ENCODE measurements at places on chromosomes 2 and 18.
A peak's percentile ranks its signal among the peaks of the same experiment; 100 is the strongest.

GRCh38 chr18:37525262-37525585 lies 40.4 kb downstream of the CELF4 start:
- DNase-seq = no peak

GRCh38 chr2:236051806-236052205 lies 116.4 kb downstream of the GBX2 start:
- no peak for DNase-seq

DNA sequence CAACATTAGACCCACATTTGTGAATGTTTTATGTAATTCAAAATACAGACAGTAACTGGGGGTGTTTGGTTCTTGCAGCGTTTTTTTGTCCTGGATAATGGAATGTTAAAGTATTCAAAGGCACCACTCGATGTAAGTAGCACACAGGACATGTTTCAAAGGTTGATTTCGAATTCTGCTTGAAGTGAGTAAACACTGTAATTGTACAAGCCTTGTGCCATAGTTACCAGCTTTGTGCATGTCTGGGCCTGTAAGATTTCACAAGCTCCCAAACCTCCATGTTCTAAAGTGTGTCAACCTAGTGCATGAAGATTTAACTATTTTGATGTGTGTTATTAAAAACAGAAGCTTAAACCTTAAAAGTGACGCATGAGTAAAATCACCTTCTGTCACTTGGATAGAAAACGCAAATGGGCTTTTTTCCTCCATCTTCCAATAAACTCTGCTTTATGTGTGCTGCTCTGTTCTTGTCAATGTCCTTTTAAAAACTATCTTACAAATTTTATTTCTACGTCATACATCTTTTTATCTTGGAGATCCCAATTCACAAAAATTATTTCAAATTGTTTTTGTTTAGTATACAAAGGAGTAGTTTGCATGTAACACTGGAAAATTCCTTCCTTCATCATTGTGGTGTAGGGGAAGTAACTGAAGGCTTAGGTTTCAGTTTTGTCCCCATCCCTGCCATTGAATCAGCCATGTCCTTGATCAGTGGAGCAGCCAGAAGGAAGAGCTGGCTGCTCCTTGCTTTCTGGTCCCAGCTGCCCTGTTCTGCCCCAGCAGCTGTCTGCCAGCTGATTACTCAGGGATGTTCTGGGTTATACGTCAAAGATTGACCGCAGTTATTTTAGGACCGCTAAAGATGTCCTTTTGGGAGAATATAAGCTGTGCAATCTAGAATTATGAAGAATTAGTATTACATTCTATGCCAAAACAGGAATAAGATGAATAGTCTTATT lies 119.2 kb downstream of the PRKRA start:
- DNase-seq = no peak

GRCh38 chr18:50313031-50313607 lies 25.6 kb upstream of the CXXC1 start:
- DNase-seq = no peak

- DNase-seq = no peak
Observed at GRCh38 chr2:231457101-231457500, 7.2 kb downstream of the NCL start.

GRCh38 chr2:39629646-39630045 lies 36.1 kb upstream of the TMEM178A start:
- DNase-seq = no peak

GRCh38 chr2:68292108-68292710 lies 27.5 kb downstream of the CNRIP1 start:
- DNase-seq = peak; percentile 38
